ENCODE measurements at places on chromosomes 4 and X. TPM values are rescaled to one million over a fixed set of nuclear protein-coding genes. Genes with fewer than 3 reads are reported as not detected.

The FSTL5 gene
- not detected for total RNA-seq

The CXCL5 gene
- not detected for total RNA-seq

The PHEX gene
- not detected for total RNA-seq

The FAM120C gene
- total RNA-seq = 4.3 TPM

The C4orf51 gene
- not detected for total RNA-seq

Measured in right atrium auricular region (tissue), 2 donors.